ENCODE measurements at places on chromosomes 7 and 10.
A peak's percentile ranks its signal among the peaks of the same experiment; 100 is the strongest.

DNA sequence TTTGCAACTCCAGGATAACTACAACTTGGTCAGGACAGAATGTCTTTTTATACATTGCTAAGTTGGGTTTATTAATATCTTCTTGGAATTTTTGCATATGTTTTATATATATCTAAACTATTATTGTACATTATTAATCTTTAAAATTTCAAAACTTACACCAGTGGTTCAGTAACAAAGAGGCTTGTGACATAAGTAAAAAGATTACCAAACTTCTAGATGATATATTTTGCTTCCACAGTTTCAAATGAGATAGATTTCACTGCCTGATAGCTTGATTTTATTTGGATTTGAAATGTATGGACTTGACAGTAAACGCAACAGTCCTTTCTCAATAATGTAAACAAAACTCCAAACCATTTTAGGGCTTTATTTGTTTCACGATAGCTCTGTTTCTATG is 701.2 kb upstream of the IGFBP3 start:
- no peak for DNase-seq

- DNase-seq: no peak
Measured at GRCh38 chr7:80263333-80263732, 128.7 kb downstream of the GNAI1 start.

- no peak for DNase-seq
Measured at GRCh38 chr7:74099031-74099430, 15.4 kb downstream of the LIMK1 start.

DNA sequence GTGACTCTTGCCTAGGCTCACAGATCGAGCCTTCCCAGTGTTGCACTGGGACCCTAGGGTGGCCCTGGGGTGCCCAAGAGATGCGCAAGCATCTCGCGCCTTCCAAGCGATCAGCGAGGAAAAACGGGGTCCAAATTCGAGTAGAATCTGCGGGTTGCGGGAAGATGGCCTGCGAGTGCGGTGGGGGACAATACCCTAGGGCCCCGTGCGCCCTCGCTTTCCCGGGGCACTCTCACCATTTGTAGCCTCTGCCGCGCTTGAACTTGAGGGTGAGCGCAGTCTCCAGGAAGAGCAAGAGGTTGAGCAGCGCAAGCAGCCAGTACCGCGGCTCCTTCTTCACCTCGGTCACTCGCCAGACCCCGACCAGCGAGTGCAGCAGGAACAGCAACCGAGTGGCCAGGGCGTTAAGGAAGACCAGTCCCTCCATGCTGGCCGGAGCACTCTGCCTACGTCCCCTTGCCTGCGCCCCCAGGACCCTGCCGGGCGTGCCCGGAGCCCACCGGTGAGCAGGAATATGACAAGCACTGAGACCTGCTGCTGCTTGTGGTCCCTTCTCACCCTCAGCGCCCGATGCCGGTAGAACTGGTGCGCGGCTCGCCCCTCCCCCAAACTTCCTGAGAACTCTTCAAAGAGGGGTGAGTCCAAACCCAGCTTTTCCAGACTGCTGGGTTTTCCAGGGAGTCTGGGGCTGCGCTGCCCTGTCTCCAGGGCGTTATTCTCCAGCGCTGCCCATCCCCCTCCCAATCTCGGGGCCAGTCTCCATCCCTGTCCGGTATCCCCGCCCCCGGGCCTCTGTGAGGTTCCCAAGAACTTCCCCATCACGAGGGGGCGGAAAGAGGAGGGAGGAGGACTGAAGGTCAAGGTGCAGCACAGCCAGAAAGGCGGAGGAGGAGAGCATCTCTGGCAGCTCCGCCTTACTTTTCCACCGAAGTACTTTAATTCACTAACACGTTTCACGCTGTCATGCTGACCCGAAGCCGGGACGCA is at the start of gene TMEM26:
Gene TMEM26, minus strand, starts transcription at position 727 of the 987 bp plus-strand sequence. Its CDS starts 300 bp downstream, at position 427.
- no peak for DNase-seq

DNA sequence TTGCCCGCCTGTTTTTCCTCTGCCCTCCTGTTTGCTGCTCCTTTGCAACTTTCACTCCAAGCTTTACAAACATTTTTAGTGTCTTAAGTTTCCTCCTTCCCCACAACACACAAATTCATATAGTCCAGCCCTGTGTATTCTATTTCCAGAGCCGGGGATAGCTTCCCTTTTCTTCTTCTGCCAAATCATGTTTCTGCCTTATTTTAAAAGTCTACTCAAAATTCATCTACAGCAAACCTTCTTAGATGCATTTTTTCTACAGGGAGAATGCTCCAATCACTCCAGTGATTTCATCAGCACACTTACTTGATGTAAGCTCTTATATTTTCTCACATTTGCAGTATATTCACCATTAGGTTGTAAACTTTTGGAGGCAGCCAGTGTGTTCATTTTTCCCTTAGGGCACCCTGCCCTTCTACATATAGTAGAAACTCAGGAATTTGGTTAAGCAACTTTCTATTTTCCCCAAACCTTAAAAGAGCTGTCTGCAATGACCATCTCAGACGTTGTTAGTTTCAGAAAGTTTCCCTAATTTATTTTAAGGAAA is 12.4 kb upstream of the ACTA2 start:
- DNase-seq: no peak

DNA sequence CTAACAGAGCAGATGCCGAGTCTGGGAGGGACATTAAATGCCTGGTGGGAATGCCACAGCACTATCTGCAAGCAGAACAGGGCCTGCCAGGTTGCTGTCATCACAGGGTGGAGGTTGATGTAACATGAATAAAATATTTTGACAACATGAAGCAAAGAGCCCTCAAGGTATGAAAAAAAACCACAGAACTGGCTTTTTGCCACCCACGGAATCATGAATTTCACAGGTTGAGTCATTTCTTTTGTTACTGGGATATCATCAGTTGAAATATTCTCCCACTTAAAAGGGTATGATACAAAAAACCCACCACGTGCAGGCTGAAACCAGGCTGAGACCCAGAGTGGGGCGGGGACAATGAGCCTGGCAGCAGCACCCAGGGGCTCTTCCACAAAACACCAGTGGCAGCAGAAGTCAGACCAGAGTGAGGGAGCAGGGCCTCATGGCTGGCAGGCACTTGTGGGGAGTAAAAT is 220.1 kb downstream of the TNS3 start:
- no peak for DNase-seq

GRCh38 chr7:18550574-18550973 is 55.0 kb downstream of the HDAC9 start:
- no peak for DNase-seq

GRCh38 chr10:131938681-131939080 is 37.9 kb downstream of the PPP2R2D start:
- DNase-seq: no peak

DNA sequence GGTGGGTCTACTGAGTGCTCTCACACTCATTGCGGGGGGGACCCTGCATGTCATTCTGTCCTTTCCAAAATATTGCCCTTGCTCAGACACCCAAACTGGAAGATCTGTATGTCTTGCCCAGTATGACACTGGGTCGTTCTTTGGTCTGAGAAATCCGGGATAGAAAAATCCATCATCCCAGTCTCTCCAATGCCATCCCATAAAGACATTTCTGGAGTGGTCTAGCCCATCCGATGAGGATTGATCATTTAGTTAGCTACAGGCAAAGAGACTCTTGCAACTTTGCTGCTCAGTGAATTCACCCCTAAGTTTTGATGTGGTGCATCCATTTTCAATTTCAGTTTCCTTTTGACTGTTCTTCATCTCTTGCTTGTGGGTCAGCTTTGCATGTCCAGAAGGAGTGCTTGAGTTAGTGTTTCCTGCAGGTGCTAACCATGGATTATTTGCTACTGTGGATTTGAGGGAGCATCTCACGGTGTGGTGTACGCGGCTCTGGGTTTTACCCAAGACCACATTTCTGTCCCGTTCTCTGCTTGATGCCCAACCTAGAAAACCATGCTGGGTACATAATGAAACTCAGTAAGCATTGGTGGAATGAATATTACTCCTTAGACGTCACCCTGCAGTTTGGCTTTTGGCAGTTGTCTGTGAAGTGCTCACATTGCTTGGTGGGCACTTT is 247.0 kb upstream of the MKI67 start:
- DNase-seq: no peak

- DNase-seq: peak; percentile 91
Measured at GRCh38 chr7:77657427-77658224, 38.6 kb upstream of the RSBN1L start.

GRCh38 chr7:12692035-12692434 is 4.6 kb downstream of the ARL4A start:
- no peak for DNase-seq

DNA sequence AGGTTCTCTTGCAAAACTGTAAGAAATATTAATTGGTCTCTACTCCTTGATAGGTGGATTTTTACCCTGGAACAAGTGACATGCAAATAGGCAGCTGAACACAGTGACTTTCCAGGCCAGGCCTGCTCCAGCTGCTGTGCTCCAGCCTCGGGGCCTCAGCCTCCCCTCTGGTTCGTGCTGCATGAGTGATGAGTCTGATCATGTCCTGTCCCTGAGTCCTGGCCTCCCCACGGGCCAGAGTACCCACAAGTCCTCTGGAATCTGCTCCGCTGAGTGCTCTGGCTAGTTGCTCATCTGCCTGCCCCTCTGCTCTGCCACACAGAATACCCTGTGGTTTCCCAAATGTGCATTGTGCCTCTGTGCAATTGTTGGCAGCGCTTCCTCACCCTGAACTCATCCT is 80.1 kb upstream of the PDZD8 start:
- DNase-seq: no peak

DNA sequence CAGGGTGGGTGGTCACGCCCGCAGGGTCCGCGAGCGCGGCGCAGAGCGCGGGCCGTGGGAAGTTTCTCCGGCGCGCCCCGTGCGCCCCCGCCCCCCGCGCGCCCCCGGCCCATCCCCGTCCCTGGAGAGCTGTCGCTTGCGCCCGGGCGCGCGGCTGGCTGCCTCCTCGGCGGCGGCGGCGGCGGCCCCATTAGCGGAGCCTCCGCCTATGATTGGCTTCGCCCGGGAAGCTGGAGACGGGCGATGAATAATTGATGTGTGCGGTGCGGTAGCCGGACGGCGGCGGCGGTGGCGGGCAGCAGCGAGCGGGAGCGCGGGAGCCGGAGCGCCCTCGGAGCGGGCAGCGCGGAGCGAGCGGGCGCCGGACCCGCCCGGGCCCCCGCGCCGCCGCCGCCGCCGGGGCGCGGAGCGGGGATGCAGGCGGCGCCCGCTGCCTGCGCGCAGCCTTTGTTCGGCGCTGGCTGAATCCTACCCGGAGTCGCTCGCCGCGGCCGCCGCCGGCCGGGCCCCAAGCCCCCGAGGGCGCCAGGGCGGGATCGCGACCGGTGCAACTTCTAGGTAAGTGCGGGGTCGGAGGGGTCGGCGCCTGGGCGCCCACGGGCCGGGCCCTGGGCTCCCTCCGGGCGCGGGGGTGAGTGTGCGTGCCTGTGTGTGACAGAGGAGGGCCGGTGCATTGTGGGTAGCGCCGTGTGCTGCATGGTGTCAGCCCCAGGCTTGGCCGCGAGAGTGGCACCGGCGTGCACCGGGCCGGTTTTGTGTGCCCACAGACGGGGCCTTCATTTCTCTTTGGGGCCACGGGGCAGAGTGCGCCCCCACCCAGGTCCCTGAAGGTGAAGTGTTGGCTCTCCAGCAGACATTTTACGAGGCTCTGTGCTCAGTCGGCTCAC is 103.8 kb upstream of the PPIF start:
- peak; percentile 27 for DNase-seq

All from AML-193 (cell line).